Stimulated activated CD8-positive, alpha-beta memory T cell treated with anti-CD3 and anti-CD28 coated beads, Interleukin-2, amount 100 ng/mL, for 1 hour (primary cell): ENCODE measurements at places on chromosomes 5 and 9.

GRCh38 chr5:79857714-79858409 is 133.2 kb downstream of the MTX3 start:
- DNase-seq: peak; percentile 60

- DNase-seq: no peak
These were observed 26.4 kb downstream of the TNFSF15 start for GRCh38 chr9:114779352-114779845.

- no peak for DNase-seq
These were observed 16.9 kb downstream of the PTCH1 start for GRCh38 chr9:95499847-95500246.

DNA sequence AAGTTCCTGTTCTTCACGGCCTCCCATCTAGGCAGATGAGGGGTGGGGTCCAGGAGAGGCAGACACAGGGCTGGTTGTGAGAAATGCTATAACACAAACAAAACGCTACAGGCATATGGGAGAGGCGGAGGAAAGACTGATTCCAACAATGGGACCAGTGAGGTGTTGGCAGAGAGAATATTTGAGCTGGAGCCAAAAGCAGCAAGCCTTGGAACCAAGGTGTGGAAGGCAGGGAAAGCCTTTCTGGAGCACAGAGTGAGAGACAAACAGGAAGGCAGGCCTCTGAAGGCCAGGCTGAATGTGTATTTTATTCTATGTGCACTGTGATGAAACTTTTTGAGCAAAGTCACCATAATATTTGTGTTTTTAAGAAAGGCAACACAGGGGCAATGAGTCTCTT is 2.9 kb downstream of the ATPSCKMT start:
- DNase-seq: no peak

DNA sequence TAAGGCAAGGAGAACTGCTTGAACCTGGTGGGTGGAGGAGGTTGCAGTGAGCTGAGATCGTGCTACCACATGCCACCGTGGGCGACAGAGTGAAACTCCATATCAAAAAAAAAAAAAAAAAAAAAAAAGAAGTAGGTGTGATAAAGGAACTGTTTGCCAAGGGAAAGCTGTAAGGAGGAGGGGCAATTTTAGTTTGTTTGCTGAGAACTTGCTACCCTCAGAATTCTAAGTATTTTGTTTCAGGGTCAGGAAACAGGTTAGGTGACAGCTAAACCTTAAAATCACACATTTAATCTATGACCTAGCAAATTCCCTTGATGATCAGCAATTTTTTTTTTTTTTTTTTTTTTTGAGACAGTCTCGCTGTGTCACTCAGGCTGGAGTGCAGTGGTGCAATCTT is 7.2 kb upstream of the ARRDC3 start:
- DNase-seq: no peak

DNA sequence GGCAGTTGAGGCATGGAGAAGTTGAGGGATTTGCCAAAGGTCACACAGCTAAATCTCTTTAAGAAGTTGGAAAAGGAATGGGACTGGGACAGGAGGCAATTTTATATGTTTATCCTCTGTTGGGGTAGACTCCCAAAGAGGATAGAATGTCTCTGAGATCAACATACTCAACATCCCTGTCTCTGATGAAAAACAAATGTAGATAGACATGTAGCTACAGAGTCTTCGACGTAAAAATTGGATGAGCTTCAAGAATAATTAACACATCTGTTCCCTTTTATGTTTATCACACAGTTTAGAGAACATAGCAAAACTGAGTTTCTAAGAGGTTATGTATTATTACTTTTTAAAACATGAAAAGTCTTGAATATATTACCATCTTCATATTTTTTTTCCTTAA is 204.6 kb upstream of the CD180 start:
- no peak for DNase-seq

DNA sequence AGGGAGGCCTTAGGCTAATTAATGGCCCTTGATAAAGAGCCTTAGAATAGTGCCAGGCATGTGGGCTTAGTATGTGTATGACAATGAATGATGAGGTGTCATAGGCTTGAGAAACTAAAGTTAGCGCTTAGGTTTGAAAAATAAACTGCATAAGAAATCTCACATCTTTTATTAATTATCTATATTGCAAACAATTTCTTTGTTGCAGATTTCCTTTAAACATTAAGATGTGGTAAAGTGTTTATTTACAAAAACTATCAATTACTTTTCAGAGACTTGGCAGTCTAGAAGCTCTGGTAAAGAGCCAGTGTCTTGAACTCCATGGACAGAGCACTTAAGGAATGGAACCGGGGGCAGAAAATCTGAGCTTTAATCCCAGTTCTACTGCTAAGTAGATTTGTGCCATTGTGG is 23.1 kb downstream of the MAP1B start:
- DNase-seq: no peak

GRCh38 chr5:38831117-38831516 is 14.7 kb upstream of the OSMR start:
- no peak for DNase-seq

DNA sequence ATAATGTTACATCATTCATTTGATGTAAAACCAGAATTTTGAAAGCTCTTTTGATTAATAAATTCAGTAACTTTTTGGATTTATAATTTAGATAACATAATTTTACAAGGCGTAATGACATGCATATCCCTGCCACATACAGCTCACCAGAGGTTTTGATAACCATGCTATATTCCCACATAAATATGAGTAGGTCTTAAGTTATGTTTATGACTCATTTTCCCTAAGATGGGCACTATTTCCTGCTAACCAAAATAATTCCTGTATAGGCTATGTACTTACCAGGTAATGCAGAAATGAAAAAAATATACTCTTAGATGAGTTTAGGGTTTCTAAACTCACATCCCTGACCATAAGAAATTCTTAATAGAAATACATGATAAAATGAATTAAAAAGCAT is 93.9 kb upstream of the EDIL3 start:
- DNase-seq: no peak

DNA sequence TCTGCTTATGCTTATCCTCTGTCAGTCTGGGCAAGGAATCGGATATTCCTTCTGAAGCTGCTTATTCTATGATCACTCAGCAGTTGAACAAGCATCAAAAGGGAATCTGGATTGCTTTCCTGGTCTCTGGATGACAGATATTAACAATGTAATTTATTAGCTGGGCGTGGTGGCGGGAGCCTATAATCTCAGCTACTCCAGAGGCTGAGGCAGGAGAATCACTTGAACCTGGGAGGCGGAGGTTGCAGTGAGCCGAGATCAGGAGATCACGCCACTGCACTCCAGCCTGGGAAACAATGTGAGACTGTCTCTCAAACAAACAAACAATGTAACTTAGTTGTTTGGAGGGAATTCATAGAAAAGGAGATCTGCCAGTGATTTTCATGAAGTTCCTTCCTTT is 45.4 kb downstream of the DMRT1 start:
- DNase-seq: no peak
